RPMI7951 (cell line): ENCODE measurements at places on chromosomes 2 and 18. TPM values are rescaled to one million over a fixed set of nuclear protein-coding genes. Genes with fewer than 3 reads are reported as not detected.

Gene STARD6
- total RNA-seq: 0.84 and 0.88 TPM in 2 replicates

Gene VWA3B
- total RNA-seq: 0.29 TPM in 1 of 2 replicates, not detected in the other

DNA sequence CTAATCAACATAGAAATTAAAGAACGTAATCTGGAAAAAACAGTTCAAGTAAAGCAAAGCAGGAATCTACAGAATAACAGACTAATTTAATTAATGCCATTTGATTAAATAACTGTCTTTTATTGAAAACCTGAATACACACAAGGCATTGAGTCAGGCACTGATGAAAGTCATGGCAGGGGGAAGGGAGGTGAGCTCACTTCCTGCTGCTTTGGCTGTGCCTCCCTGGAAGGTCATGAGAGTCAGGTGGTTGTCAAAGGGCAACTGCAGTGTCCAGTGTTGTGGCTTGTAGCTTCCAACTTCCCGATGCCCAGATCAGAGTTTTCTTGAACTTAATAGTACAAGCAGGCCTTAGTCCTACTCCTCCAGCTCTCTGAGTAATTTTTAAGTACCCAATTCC, 180.9 kb downstream of the PID1 start:
- DNase-seq: peak; percentile 70

Gene GKN2
- not detected in 2 replicates for total RNA-seq

GRCh38 chr2:196565106-196565765, 74.3 kb upstream of the CCDC150 start:
- DNase-seq: no peak

- DNase-seq: peak; percentile 43
Observed at GRCh38 chr2:42770288-42771131, 6.6 kb upstream of the OXER1 start.

DNA sequence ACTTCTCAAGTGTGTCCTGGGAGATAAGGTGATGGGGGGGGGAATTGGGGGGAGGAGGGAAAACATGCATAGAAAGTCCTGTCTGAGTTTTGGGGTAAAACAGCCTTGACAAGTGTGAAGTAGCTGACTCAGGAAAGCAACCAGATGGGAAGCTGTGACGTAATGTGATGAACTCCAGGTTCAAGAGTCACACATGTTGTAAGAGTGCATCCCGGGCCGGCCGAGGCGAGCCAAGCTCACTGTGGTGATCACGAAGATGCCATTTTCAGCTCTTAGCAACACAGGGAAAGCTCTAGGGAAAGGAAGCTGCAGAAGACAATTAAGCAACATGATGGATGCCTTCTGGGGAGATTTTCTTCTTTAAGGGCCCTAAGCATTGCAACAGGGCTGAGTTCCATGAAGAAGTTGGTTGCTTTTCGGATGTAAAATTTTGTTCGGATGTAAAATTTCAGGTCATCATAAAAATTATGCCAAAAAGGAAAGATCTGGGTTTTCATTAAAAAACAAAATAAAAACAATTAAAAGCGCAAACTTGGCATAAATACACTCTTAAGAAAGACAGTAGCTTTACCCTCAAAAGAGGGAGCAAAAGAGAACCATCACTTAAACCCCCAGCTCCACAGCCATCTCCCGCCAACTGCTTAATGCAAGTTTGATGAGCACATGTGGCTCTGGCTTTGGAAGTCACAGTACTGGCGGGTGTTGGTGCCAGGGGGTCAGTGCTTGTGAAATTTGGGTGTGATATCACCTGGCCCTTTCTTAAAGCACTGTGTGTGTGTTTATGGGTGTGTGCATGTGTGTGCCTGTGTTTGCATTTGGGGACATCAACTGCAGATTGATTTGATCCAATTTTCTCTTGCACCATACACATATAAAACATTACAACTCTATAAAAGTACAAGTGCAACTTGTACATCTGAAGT, 19.1 kb downstream of the SERTAD2 start:
- no peak for DNase-seq

GRCh38 chr2:106288873-106289272, 94.8 kb upstream of the UXS1 start:
- no peak for DNase-seq

- DNase-seq: no peak
Observed at GRCh38 chr2:38474021-38474456, 97.0 kb upstream of the ATL2 start.

DNA sequence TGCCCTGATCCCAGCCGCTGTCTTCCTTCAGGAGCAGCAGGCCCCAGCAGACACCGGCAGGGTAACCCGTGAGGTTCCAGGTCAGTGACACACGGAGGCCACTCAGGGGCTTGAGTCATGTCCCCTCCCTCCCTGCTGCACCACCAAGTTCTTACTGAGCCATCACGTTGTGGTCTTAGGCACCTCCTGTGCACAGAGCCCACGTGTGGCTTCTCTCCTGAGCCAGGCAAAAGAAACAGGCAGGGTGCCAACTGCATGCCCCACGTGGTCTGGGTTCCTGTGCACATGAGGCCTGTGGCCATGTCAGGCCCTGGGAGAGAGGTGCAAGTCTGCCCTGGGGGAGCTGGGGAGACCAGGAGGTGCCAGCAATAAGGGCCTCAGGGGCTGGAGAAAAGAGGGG, 264.8 kb downstream of the KLHL29 start:
- DNase-seq: peak; percentile 50

Gene CXCR1
- total RNA-seq: not detected in 2 replicates

Gene TMEM169
- 2.2 and 2.9 TPM in 2 replicates for total RNA-seq

Gene CCDC74B
- total RNA-seq: 0.72 and 3.2 TPM in 2 replicates

Gene GPR39
- 36.0 and 39.9 TPM in 2 replicates for total RNA-seq

DNA sequence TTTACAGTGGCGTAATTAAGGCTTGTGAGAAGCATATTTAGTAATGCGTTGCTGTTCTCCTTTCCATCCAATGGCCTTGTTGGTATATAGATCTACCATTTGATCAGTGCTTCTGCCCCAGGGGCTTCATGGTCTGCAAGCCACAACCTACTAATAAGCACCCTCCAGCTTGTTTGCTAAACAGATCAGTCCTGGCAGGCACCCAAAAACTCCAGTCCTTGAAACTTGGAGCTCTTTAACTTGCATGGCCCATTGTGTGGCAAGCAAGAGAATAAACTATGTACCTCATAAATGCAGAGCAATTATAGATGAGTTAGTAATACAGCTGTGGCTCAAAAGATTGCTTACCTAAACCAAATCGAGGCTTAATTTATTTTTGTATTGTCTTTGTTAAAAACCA, 158.5 kb downstream of the FTCDNL1 start:
- DNase-seq: peak; percentile 16

Gene PLEK
- total RNA-seq: not detected in 2 replicates

GRCh38 chr2:40093021-40093675, 314.1 kb upstream of the THUMPD2 start:
- peak; percentile 60 for DNase-seq

- no peak for DNase-seq
Observed at GRCh38 chr18:61286867-61287266, 46.4 kb upstream of the CDH20 start.

Gene GPN1
- 61.9 and 63.3 TPM in 2 replicates for total RNA-seq

DNA sequence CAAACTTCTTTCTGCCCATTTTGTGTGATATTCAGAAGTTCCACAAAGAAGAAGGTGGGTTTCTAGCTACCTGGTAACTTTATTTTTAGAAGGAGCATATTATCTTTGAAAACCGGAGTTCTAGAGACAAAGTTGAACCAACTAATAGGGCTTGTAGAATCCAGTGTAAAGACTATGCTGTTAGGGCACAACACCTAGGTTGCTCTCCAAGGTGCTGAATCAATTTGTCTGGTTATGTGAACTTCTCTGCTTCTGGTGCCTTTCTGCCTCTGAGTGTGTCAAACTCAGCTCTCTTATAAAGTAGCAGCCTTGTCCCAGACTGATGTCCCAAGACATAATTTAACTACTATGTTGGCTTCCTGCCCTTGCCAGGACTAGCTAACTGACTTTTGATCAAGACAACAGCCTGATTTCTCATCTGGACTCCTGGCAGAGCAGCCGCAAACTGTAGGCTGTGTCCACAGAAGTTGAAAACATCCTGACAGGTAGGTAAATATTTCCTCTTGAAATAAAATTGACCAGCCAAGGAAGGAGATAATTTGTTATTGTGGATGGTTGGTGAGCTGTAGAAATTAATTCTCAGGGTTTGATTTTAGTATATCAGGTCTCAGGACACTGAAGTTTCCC, 119.4 kb downstream of the CYRIA start:
- DNase-seq: peak; percentile 4

Gene PAX8
- total RNA-seq: 5.4 and 12.6 TPM in 2 replicates

GRCh38 chr2:113850687-113851086, 39.2 kb upstream of the ACTR3 start:
- DNase-seq: no peak

DNA sequence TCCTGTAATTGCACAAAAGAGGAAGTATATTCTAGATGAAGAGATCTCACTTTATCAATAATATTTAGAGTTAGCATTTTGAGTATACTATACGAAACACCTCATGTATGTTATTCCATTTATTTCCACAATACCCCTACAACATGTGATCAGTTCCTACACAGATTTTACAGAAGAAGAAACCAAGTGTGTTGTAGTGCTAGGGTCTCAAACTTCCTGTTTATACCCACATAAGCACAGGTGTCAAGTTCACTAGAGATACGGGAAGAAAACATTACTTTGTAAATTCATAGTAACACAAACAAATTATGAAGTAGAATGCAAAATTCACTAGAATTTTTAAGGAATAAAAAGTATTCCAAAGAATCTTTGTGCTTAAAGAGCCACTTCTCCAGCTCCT, 46.4 kb downstream of the KCTD18 start:
- no peak for DNase-seq

DNA sequence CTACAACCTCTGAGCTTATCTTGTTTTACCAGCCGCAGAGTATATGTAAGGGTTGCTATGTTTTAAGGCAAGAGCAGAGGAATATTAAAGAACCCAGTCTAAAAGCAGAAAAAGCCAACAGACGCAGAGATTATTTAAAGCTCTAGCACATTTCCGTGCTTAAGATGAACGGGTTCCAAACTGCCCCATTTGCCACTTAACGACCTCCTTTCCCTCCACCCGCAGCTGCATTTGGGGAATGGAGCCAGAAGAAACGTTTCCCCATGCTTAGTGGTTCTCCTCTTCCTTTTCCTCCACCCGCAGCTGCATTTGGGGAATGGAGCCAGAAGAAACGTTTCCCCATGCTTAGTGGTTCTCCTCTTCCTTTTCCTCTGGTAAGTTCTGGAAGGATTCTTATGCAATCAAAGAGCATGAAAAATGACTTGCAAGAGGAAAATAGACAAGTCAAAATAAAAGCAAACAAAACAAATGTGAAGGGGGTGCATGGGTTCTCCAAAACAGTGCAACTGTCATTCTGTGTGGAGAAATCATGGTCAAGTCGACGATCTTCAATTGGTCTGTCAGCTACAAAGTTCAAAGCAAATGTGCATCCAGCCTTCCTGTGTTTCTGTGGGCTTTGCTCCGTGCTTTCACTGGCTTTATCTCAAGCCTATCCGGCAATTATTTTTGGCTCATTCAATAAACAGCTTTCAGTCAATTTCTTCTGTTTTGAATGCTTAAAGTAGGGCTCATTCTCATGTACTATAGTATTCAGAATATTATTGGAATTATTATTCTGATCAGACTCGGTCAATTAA, 57.8 kb downstream of the DIPK1C start:
- no peak for DNase-seq

GRCh38 chr2:45199973-45200372, 190.7 kb upstream of the SIX2 start:
- no peak for DNase-seq

DNA sequence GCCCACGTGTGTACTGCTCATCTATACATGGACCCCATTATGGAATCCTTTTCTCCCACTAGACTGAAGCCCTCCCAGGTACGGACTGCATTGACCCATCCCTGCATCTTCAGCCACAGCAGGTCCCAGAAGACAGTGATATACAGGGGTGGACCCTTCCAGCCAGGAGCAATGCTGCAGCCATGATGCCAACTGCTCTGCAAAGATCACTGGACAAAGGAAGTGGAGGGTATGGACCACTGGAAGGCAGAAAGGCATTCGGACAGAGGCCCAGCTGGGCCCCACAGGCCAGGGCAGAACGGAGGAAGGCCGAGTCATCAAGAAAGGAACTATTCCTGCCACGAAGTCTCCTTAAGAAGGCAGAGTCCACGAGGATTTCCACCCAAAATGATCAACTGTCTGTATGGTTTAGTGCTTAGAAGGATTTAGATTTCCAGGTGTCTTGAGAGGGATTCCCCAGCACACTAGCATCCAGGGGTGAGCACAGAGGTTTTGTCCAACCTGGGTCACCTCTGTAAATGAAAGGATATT, 93.4 kb downstream of the TWIST2 start:
- DNase-seq: no peak

DNA sequence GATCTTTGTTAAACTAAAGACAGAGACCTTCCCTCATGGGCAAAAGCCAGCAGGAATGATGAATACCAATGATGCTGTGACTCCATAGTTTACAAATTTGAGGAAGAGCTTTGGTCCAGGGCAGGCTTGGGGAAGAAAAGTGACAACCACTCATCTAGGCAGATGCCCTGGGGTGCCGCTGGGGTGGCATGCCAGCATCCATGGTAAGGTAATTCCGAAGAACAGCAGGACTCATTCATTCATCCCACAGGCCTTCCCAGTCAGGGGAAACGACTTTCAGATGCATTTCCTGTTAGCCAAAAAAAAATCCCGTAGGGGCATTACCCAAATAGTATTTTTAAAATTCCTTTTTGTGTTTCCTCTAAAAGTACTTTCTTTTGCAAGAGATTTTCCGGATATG, 180.7 kb upstream of the SERPINE2 start:
- DNase-seq: peak; percentile 53

Gene PRKAG3
- not detected in 2 replicates for total RNA-seq

Gene NGEF
- 35.4 and 38.4 TPM in 2 replicates for total RNA-seq

GRCh38 chr2:35080231-35080910, 1275.2 kb upstream of the CRIM1 start:
- DNase-seq: no peak

Gene CFAP65
- total RNA-seq: 0.10 and 0.12 TPM in 2 replicates

GRCh38 chr2:236122236-236122635, 46.0 kb downstream of the GBX2 start:
- DNase-seq: no peak

DNA sequence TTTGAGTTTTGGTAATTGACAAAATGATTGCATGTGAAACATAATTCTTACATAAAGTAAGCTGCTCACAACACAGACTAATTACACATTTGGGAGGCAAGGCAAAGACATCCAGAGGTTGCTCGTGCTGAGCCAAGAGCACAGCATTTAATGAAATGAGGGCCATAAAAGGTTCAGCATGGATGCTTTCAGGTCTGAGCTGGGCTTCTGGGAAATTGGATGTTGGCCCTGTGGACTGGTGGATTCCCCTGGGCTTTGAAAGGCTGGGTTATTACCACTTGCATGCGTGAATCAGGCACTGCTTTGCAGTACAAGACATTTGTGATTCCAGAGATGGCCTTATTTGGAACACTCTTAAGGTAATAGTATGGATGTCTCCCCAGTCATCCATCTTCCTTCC, 533.5 kb upstream of the NRP2 start:
- DNase-seq: no peak

Gene CTAGE1
- 0.68 and 1.3 TPM in 2 replicates for total RNA-seq

DNA sequence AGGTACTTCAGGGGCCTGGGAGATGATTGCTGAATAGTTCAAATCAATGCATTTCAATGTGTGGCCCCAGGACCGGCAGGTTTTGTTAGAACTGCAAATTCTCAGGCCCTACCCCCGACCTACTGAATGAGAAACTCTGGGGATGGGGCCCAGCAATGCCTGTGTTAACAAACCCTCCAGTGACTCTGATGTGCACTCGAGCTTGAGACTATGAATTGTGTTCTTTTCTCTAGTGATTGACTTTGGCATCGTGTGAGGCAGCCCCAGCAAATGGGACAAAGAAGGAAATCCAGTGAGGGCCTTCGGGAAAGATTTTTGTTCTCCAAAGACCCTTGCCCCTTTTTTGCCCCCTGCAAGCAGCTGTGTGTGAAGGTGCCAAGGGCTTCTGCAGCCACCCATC, 22.4 kb downstream of the ALK start:
- DNase-seq: no peak
